ENCODE measurements at places on chromosomes 12 and 14.

DNA sequence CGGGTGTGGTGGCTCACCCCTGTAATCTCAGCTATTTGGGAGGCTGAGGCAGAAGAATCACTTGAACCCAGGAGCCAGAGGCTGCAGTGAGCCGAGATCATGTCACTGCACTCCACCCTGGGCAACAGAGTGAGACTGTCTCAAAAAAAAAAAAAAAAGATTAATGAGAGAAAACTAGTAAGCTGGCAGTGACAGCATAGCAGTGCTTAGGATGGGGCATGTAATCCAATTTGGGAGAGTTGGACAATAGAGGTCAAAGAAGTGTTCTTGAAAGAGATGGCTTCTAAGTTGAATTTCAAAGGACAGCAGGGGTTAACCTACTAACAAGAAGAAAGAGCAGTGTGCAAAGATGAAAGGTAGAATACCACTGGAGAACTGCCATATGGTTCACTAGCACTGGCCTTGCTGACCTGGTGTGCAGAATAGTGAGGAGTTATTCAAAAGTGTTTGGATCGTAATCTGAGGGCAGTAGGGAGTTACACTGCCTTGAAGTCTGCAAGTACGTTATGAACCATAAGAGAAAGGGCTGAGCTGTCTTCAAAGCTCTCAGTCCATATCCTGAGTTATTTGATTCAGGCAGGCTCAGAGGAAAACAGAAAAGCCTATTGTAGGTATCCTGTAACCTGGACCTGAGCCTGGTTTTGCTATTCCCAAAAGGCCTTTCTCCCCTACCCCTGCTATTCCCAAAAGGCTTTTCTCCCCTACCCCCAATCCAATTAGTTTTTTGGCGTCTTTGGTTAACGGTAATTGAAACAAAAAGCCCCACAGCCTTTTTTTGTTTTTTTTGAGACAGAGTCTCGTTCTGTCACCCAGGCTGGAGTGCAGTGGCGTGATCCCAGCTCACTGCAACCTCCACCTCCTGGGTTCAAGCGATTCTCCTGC is 3.4 kb downstream of the XPOT start:
- no peak for DNase-seq

DNA sequence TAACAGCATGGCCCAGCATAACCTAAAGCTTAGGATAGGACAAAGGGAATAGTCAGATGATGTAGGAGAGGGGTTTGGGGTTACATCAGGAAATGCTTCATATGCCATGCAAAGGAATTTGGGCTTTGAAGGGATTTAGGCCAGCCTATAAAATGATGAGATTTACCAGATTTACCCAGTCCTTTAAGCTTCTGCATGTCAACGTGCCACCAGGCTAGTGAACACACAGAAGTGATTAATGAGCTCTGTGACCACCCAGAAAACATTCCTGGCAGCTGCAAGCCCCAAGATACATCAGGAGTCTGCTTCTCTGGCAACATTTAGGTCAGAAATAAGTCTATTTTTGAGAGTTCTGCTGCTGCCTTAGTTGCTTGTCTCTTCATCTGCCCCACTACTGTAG is 118.3 kb downstream of the LRIG3 start:
- DNase-seq = no peak

DNA sequence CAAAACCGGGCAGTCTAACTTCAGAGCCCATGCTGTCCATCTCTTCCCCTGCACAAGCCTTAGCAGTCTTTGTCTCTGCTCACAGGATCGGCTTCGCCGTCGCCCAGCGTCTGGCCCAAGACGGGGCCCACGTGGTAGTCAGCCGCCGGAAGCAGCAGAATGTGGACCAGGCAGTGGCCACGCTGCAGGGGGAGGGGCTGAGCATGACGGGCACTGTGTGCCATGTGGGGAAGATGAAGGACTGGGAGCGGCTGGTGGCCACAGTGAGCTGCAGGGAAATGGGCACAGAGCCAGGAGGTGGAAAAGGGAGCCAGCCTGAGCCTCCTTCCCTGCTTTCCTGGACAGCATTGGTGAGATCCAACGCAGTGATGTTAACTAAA is 14.2 kb upstream of the CARMIL3 start:
- DNase-seq = no peak

GRCh38 chr12:60255044-60255443 is 659.2 kb downstream of the SLC16A7 start:
- DNase-seq = no peak

- no peak for DNase-seq
These were observed 63.1 kb upstream of the FGD4 start for GRCh38 chr12:32336261-32336660.
